ENCODE measurements at places on chromosomes 12 and 14.

DNA sequence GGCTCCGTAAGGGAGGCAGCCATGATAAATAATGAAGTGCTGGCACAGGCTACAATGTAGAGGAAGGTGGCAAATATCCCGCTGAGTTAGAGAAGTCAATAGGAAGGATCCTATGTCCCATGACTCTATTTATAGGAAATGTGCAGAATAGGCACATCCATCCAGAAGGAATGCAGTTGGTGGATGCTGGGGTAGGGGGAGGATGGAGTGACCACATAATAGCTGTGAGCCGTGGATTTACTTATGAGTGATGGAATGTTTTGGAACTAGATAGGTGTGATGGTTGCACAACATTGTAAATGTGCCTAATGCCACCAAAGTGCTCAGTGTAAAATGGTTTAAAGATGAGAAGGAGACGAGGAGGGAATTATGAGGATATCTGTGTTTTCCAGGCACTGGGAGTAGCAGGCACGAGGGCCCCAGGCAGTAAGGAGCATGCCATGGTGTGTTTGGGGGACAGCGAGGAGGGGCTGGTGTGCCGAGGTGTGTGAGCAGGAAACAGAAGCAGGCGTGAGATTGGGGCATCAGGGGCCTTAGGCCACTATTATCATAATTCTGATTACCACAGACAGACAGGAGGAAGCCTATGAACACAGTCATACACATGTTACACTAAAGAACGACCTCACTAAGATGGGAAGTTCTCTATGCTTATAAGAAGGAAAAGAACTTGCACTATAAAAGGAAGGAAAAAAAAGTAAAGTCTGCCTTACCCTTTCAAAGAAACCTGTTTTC is 837.3 kb upstream of the TMEM132C start:
- no peak for DNase-seq

DNA sequence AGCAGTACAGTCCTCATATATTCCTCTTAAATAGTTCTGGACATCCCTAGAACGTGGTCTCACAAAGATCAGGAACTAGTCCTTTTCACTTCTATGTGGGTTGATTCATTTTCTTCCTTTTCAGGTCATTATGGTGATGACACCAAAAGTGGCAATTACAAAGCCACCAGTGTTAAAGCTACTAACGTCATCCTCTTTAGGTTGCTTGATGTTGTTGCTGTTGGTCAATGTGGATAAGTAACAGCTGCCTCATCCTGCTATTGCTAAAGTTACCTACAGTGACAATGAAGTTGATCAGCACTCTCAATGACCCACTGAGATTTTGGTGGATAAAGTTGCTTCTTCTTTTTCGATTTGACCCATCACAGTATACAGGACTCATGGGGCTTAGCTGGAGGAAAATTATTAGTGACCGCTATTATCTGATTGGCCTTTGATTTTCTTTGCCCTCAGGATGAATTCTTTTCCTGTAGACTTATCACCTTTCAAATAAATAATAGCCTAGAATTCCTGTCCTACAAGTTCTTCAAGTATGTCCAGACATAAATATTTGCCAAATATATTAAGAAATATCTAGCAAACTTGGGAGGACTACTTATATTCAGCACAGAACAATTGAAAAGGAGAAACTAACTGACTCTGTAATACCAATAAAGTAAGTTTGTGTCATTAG is 54.0 kb upstream of the ATP2B1 start:
- no peak for DNase-seq

DNA sequence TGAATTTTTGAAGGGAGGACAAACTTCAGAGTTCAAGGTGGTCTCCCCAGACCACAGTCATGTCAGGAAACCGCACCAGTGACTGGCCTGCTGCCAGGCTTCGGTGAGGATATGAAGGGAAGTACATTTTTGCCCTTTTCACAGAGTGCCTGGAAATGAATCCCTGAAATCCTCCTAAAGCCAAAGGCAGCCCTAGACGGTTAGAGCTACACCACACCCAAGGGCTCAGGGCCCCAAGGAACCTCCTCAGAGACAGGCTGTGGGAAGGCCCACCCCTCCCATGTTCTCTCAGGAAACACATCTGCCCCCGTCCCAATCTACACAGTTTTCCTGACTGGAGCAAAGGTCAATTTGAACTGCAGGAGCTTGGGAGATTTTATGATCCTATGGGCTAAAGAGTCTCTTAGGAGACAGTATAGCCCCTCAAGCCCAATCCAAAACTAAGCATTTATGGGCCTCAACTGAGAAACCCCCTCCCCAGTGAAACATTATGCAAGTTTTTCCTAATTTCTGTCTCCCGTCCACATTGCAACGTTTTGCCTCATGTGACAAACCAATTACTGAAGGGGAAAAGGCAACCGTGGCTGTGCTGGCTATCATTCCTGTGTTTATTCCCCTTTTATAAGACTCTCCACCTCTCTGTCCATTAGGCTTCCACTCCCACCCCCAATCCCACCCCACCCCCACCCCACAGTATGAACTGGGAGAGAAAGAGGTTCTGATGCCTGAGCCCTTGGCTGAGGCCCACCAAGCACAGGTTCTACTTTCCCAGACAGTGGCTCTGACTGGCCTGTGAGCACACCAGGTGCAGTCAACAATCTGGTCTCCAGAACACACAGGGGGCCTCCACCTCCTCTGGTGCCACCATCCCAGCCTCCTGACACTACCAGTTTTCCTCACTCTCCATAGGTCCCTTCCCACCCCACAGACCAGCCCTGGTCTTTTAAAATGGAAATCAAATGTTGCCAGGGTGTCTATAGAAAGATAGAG is 9.6 kb upstream of the RNASE1 start:
- no peak for DNase-seq

DNA sequence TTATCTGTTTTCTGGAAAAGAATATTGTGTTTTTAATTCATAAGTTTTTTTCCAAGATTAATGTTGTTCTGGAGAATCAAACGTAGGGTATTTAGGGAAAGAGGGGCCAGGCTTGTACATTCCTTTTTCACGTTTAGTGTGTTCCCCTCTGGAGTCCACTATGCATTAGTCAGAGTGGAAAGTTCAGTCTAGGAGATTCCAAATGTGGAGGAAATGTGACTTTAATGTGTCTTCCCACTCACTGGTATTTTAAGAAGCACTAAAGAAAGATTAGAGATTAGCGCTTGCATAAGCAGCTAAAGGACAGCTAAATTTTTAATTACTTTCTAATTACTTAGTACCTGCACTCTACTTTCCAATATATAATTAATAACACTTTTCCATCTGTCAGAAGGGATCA is 4.4 kb upstream of the PDE6H start:
- DNase-seq: no peak

DNA sequence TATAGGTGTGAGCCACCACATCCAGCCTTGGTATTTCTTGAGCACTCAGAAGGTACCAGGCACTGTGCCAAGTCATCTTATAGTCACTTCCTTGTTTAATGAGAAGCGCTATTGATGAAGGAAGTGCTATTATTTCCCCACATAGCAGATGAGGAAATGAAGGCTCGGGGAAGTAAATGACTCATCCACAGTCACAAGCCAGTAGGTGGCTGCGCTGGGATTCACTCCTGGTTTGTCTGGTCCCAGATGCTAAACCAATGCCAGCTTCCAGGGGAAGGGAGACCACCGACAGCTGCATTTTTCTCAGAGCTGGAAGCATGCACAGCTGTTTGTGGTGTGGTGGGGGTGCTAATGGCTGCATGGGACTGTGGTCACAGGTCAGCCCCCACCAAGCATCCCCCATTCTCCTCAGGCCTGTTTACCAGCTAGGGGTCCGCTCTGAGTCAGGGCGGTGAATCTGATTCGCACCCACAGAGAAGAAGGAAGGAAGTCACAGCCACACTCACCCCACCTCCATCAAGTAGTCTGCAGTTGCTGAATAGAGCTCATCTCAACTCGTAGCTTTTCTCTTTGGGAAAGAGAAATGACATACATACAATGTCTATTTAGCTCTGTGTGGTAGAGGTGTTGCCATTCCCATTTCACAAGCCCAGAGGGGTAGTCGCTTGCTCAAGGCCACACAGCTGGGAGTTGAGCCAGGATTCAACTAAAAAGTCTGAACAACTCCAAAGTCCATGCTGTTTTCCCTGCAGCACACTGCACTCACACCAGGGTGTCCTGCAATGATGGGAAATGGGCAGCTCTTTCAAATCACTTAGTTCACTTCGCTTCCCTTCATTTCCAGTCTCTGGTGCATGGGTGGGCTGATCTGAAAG is 6.3 kb upstream of the LTBP2 start:
- DNase-seq: no peak

DNA sequence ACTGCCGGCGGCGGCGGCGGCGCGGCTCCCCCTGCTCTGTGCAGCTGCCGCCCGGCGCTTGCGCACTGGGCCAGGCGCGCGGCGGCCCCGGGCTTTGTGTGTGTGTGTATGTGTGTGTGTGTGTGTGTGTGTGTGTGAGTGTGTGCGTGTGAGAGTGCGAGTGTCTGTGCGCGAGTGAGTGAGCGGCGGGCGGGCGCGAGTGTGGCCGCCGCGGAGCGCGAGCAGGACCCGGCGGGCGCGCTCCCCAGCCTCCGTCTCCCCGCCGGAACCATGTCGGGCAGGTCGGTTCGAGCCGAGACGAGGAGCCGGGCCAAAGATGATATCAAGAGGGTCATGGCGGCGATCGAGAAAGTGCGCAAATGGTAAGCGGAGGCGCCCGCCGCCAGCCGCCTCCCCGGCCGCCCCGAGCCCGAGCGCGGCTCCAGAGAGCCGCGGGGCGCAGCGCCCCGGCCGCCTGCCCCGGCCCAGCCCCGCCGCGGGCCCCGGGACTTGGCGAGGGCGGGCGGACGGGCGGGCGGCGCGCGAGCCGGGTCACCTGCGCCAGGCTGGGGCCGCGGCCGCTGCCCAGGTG is at the start of gene BCL7A:
BCL7A (plus strand) TSS at position 63 of the 571 bp plus-strand sequence; CDS start at position 271, 208 bp downstream.
- DNase-seq: no peak

GRCh38 chr14:23296012-23296777 is 6.5 kb downstream of the PPP1R3E start:
- DNase-seq: no peak

GRCh38 chr14:74636424-74637177 is 24.6 kb upstream of the LTBP2 start:
- no peak for DNase-seq

DNA sequence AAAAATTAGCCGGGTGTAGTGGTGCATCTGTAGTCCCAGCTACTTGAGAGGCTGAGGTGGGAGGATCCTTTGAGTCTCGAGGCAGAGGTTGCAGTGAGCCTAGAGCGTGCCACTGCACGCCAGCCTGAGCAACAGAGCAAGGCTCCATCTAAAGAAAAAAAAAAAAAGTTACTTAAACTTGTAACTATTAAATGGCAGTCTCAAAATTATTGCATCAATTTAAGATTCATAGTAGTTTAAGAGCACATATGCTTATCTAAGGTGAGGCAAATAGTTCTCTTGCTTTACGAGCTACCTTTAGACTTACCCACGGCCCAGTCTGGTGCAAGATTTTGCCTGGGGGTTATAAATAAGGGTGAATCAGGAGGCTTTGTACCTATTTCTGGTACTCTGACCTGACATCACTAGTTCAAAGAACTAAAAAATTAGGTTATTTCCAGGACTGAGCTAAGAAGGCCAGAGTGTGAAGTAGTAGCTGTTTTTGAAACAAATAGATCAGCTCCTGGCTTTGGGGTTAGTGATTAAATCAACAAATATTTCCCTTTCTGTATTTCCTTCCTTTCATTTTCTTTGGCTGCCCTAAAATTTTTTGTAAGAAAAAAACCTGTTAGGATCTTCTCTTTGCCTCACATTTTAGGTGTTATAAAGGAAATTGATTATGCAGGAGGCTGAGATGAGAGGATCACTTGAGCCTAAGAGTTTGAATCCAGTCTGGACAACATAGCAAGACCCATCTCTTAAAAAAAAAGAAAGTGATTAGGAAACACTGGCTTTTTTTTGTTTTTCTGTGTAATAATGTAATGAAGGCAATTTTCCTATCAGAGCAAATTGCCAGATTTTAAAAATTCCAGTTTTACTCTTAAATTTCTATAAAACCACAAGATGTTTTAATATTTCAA is 3.6 kb downstream of the MGAT2 start:
- DNase-seq: no peak

- DNase-seq: no peak
Measured at GRCh38 chr12:4152145-4152795, 121.3 kb upstream of the CCND2 start.

DNA sequence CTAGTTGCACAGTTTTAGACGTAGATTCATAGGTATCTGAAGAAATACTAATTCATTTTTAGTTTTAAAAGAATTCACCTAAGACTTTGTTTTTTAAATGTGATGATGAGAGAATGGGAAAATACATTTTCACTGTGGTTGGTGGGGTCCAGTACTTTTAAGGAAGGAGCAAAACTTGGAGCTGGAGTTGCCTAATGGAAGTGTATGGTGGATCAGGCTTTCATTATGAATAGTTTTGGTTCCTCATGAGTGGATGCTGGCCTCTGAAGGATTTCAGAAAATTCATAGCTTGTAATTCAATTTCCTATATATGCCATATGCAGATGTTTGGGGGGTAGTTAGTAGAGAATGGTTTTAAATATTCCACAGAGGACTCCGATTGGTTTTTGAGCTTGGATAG is 27.1 kb downstream of the STK38L start:
- no peak for DNase-seq

- DNase-seq: no peak
Measured at GRCh38 chr14:104299993-104300761, 161.8 kb downstream of the KIF26A start.

DNA sequence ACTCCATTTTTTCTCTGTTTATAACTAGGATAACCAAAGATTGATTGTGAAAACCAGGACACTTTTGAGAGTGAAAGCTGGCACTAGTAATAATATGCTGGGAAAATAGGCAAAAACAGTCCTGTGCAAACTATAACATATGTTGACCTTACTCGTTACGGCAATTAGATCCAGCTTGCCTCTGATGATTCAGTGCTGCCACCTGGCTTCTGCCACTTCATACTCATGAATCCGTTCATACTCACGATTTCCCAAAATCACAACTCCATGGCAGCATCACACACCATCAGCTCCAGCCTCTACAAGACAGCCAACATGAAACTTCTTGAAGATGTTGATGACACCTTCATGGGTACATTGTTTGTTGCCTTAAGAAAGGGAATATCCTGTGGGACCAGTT is 49.1 kb upstream of the CAND1 start:
- no peak for DNase-seq

DNA sequence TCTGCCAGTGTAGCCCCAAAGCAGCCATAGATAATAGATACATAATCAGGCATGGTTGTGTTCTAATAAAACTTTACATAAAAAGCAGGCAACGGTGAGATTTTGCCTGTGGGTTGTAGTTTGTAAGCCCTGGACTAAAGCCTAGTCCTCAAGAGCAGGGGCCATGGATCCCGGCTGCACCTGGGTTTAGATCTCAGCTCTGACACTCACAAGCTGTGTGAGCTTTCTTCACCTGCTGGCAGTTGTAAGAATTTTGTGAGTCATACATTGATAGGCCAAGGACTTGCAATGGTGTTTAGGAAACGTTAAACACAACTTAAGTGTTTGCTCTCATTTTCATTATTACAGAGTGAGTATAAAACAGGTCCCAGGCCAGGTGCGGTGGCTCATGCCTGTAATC is 395.8 kb upstream of the TBX3 start:
- DNase-seq: no peak

GRCh38 chr12:94575024-94575423 is 75.3 kb downstream of the TMCC3 start:
- DNase-seq: no peak

Data from GM04503 (cell line).